Renal pelvis (tissue), 12 donors: ENCODE measurements at places on chromosomes 13 and 19. TPM values are rescaled to one million over a fixed set of nuclear protein-coding genes. Genes with fewer than 3 reads are reported as not detected.

DNAJC15 gene
- 30.4 TPM for polyA plus RNA-seq

EXOC3L2 gene
- 13.7 TPM for polyA plus RNA-seq

PCDH20 gene
- polyA plus RNA-seq: 5.6 TPM

PCP2 gene
- polyA plus RNA-seq: 0.91 TPM
